ENCODE measurements at places on chromosomes 2 and 18.
A peak's percentile ranks its signal among the peaks of the same experiment; 100 is the strongest.

- DNase-seq = no peak
Observed at GRCh38 chr2:73004889-73005596, 66.5 kb downstream of the SFXN5 start.

DNA sequence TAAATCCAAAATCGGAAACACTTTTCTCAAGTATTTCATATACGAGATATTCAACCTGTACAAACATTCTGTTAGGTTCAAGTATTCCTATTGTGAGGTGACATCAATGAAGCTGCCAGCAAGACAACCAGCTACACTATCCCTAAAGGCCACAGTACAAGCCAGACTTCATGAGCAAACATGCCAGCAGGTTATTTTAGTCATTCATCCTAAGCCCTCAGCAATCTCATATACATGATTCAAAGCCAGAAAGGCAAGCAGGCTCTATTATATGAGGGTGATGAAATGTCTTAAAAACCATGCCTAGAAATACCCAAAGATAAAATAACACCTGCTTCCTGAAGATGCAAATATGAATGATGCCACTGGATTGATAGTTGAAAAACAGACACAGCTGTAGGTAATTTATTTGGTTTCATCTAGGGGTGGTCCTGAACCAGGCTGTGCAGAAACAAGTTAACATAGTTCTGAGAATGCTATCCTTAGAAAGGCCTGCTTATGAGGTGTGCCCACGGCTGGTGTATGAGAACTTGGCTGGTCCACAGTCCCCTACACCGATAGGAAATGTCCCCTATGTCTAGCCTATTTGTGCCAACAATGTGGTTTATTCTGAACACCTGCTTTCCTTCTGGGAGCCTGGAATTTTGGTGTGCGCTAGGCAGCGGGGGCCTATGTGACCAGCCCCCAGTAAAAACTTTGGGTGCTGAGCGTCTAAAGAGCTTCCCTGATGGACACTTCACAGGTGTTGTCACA is 48.2 kb upstream of the KIDINS220 start:
- DNase-seq = no peak

- DNase-seq = no peak
Observed at GRCh38 chr2:28322981-28323396, 69.7 kb upstream of the FOSL2 start.

- DNase-seq = peak; percentile 55
Observed at GRCh38 chr2:201807452-201807999, 1.2 kb downstream of the CDK15 start.

GRCh38 chr2:32739664-32740063 is 111.8 kb downstream of the TTC27 start:
- DNase-seq = no peak

DNA sequence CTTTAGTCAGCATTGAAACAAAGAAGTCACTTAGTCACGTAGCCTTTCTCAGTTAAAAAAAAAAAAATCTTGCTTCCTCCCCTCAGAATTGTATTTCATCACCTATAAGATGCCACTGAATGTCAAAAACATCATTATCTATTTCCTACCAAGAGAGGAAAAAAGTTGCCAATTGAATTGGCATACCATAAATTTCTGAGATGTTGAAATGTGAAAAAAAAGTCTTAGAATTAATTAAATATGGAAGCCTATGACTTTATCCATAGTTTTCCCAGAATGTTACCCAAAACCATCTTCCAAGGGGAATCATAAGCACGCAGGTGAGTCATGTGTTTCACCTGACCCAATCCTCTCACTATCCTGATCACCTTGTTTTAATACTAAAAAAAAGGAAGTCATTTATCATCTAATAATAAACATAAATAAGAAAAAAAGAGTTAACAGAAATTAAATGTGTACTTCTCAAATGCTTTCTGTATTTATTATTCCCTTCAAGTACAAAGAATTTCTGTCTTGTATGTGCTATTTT is 205.7 kb downstream of the TCF4 start:
- no peak for DNase-seq

GRCh38 chr18:57052759-57053158 is 94.1 kb upstream of the BOD1L2 start:
- DNase-seq = no peak

DNA sequence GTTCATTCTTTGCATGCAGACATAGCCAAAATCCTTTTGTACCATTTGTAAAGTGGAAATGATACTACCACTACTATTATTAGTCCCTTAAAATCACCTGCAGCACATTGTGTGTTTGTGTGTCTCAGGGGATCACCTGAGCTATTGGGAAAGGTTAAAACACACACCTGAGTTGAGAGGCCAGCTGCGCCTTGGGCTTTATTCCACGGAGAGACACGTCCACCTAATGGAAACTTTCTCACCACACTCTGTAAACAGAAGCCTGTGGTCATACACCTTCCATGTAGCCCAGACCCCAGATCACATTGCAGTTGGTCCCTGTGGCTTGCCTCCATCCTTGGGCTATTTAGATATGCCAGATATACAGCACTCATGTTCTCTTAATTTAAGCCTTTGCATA is 81.8 kb upstream of the SH3BP4 start:
- no peak for DNase-seq

DNA sequence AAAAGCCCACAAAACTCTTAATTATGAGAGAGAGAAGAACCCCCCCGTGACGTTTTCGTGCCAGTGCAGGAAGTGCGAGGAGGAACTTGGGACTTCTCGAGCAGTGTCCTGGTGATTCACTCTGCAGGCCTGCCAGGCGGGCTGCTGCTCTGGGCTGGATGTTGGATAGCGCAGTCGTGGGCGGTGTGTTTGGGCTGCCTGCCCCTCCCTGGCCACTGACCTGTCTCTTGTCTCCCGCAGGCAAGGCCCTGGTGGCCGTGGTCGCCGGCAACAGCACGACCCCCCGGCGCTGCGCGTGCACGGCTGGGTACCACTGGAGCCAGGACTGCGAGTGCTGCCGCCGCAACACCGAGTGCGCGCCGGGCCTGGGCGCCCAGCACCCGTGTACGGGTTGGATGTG is 29.0 kb downstream of the TNFRSF11A start:
- no peak for DNase-seq

GRCh38 chr2:599601-600000 is 77.6 kb downstream of the TMEM18 start:
- DNase-seq = no peak

- DNase-seq = no peak
Observed at GRCh38 chr18:63216516-63217311, 102.9 kb downstream of the BCL2 start.

DNA sequence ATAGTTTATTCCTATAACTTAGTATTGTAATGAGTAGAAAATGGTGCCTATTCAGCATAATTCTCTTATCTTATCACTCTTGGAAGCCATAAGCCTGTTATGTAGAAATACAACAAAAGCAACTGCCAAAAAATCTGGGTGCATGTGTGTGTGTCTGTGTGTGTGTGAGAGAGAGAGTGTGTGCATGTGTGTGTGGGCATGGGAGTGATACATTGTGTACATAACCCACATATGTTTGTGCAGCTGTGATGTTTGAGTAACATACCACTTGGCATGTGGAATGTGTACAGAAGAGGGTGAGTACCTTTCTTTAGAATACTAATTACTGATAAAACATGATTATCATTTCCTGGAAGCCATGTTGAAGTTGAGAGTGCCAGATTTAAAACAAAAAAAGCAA is 642.3 kb upstream of the SYT4 start:
- no peak for DNase-seq

DNA sequence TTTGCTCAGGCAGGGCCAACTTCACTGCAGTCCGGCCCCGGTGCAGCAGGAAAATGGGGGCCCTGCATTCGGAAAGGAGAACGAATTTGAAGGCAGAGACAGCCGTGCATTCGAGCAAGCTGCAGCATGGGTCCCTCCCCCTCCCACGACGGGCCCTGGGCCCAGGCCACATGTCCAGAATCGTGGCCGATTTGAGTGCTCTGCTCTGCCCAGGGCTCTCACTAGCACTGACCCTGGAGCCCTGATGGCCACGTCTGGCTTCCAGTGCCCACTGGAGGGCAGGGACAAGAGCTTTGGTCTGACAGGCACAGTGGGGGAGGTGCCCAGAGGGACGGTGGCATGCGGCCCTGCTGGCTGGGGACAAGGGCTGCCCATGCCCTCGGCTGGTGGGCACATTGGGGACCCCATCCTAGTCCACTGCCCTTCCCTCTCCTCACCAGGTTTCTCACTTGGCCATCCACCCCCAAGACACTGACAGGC is 14.4 kb upstream of the KLHL30 start:
- no peak for DNase-seq

- no peak for DNase-seq
Observed at GRCh38 chr18:64083916-64084315, 65.0 kb downstream of the LINC00305 start.

DNA sequence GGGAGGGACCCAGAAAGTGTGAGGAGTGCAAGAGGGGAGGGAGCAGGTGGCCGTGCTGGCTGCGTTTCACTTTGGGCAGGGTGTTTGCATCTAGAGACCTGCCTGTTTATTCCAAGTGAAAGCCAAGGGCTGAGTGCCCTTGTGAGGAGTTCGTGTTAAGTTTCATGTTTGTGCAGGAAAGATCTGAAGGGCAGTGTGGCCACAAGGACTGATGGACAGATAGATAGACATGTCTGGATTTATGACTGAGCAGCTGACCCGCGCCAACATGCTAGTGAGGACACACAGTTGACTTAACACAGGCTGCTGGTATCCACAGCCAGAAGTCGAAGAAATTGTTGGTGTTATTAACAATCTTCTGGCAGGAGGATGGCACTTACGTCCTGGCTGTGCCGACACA is 387.6 kb upstream of the TNP1 start:
- DNase-seq = no peak

DNA sequence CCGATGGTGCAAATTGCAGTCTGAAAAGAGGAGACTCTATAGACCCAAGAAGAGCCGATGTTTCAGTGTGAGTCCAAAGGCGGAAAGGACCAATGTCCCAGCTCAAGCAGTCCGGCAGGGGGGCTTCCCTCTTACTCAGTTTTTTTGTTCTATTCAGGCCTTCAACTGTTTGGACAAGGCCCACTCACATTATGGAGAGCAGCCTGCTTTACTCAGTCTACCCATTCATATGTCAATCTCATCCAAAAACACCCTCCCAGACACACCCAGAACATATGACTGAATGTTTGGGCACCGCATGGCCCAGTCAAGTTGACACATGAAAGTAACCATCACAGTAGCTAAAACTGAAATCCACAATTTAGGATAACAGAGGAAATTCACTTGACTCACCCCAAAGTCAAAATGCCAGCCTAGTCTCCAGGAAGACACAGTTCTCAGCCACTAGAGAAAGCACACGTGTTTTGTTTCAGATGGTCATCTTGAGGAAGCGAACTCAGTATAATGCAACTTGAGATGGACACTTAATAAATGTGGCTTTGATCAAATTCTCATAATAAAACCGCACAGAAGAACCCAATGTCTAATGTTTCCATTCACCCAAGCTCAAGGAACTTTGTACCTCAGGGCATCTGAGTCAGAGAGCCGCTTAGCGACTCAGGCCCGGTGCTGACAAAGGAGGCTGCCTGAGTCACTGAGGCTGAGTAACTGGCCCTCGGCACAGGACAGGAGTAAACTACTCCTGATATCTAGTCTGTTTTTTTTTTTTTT is 2.4 kb downstream of the FHL2 start:
- peak; percentile 96 for DNase-seq

- no peak for DNase-seq
Observed at GRCh38 chr18:12057419-12058039, 36.1 kb upstream of the ANKRD62 start.

DNA sequence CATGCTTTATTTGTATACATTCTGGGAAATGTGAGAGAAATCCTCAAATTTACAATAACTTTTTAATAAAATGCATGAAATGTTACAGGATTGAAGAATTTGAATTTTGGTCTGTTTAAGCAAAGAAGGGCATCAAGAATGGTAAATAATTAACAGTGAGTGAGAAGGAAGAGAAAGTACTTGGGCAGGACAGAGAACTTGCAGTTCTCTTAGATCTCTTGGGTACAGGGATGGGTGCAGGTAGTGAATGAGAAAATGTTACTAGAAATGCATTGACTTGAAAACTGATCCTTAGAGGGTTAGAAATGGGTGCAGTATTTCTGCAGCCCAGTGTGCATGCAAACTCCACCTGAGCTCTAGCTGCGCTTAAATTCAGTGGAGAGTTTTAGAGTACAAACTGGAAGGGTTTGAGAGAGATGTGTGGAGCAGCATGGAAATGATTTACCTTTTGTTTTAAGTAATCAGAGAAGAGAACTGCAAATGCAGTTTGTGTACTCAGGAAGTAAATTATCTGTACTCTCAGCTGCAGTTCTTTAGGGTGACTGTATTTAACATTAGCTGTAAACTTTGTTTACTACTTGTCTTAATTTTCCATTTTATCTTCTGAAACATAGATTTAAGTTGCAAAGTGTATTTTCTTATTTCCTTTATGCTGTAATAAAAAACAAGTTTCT is 51.0 kb upstream of the RAB27B start:
- peak; percentile 60 for DNase-seq

DNA sequence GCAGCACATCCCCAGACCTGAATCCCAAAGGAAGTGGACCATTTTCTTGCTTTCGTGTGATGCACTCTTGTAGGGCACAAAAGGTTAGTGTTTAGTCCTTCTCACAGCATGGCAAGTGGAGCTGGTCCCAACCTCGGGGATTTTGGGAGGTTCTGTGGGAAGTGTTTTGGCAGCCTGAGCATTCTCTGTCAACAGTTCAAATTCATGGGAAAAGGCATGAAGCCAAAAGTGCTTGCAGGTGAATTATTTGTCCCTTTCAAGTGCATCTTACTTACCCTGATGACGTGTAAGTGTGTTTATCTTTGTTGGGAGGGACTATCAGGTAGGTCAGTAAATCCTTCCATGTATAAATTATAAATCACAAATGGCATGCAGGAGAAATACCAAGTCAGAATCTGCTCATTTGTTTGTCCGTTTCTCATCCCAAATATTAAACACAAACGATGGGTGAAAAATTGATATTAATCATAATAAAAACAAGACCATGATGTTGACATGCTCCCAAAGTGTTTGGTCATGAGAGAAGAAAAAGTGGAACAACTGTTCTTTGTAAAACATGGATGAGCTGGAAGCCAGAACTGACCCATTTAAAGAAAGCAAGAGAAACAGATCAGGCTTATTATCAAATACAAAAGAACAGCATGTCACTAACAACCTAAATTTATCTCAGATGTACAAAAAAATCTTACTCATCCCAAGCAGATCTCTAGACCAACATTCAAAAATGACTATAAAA is 57.6 kb downstream of the EPHA4 start:
- DNase-seq = no peak

GRCh38 chr2:180647221-180647620 is 333.2 kb upstream of the UBE2E3 start:
- DNase-seq = no peak

DNA sequence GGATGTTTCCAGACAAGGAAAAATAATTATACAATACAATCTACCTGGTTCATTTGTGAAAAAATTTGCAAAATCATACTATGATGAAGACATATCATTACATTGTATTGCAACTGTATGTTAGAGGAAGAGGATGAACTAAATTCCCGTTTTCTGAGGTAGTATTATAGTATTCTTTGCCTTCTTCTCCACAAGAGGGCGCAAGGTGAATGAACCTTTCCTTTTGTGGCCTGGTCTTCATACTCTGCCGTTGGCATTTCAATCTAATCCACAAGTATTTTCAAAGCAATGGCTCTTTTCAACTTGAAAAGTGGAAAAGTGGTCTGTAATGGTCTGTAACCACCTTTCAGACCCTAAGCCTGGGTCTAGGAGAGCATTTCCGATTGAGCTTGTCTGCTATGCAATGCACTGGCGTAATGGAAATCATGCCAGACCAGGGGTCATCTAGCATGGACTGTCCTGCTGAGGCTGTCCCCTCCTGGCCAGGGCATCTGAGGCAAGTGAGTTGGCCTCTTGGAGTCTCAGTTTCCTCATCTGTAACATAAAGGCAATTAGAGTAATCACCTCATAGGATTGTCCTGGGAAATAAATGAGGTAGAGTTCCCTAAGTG is 30.8 kb upstream of the ZNF396 start:
- peak; percentile 77 for DNase-seq
